Astrocyte (in vitro differentiated cells and primary cell): ENCODE measurements at places on chromosomes 5 and 9. TPM values are rescaled to one million over a fixed set of nuclear protein-coding genes. Genes with fewer than 3 reads are reported as not detected.

The SLC44A1 gene
- total RNA-seq, result 43.8 and 46.9 TPM in 2 replicates

The SLC6A3 gene
- total RNA-seq, result 0.07 TPM in 2 replicates

The MORN5 gene
- total RNA-seq, result not detected in 2 replicates

The RASA1 gene
- total RNA-seq, result 62.8 and 64.1 TPM in 2 replicates

DNA sequence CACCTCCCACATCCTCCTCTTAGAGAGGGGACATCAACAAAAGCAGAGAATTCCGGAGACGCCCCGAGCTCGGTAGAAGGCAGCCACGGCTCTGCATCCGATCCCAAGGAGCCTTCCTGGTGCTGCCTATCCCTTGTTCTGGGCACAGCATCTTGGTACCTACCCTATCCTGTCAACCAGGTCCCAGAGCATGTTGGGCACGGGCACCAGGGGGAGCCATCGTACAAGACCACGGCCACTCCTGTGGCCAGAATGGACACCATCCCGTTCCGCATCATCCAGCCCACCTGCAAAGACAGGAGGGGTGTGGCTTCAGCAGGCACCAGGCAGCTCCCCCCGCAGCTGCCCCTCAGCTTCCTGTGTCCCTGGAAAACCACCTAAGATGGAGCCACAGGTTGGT lies 62.7 kb upstream of the ZNF354A start:
- DNase-seq, result no peak
